ENCODE measurements at places on chromosomes 5 and 9.

DNA sequence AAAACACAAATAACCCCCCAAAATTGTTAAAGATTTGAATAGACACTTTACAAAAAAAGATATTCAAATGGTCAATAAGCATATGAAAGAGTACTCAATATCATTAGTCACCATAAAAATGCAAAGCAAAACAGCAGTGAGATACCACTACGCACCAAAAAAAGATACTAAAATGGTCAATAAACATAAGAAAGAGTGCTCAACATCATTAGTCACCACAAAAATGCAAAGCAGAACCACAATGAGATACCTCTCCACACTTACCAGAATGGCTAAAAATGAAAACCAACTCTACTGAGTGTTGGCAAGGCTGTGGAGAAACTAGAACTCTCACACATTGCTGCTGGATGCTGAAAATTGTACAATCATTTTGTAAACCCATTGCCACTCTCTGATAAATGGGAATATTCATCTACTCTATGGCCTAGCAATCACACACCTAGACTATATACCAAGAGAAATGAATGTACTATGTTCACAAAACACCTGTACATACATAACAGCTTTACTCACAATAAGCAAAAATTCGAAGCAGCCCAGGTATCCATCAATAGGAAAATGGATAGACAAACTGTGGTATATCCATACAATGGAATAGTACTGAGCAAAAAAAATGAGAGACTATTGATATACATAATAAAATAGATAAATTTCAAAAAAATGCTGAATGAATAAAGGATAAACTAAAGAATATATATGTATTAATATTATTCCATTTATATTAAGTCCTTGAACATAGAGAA, 205.0 kb upstream of the DAPK1 start:
- DNase-seq = no peak

DNA sequence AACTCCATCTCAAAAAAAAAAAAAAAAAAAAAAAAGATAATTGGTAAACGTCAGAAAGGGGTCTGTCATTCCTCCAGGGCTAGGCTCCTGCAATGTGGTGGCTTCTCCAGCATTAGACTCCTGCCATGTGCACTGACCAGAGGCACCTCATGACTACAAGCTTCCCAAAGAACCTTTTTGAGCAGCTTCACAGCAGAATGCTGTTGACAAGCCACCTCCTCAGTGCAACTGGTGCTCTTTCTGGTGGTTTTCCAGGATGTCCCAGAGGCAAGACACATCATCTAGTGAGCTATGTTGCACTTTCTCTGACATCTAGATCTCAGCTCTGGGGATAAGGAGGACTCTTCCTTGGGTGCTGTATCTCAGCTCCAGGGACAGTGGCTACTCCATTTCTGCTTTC, 11.6 kb downstream of the RPL37 start:
- no peak for DNase-seq

DNA sequence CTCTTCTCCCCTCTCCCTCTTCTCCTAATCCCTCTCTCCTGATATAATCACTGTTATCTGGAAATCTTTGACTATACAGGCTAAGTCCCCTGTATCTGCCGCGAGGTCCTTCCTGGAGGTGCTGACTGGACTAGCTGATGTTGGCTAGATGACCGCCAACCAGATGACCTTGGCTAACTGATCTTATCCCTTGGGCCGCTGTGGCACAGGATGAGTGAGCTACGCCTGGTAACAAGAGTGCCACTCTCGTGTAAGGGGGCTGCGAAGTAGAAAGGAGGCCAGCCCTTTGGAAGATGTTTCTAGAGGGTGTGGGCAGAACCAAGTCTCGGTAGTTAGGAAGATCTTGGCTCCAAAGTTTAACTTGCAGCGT, 345 bp upstream of the PRRC1 start:
- no peak for DNase-seq

GRCh38 chr5:157049605-157050004, 9.3 kb downstream of the HAVCR1 start:
- DNase-seq = no peak
